ENCODE measurements at places on chromosomes 5 and 9. TPM values are rescaled to one million over a fixed set of nuclear protein-coding genes. Genes with fewer than 3 reads are reported as not detected.
A peak's percentile ranks its signal among the peaks of the same experiment; 100 is the strongest.

RNF145 gene
- total RNA-seq, result 39.2 TPM

DROSHA gene
- 34.4 TPM for total RNA-seq

FOXD1 gene
- total RNA-seq, result 0.05 TPM

- DNase-seq, result no peak
These were observed 98.1 kb upstream of the IFNK start for GRCh38 chr9:27425827-27426510.

GRCh38 chr5:88269222-88269771 is 652 bp upstream of the TMEM161B start:
- no peak for DNase-seq

- no peak for DNase-seq
These were observed 5.9 kb downstream of the RGMB start for GRCh38 chr5:98779264-98779877.

DNA sequence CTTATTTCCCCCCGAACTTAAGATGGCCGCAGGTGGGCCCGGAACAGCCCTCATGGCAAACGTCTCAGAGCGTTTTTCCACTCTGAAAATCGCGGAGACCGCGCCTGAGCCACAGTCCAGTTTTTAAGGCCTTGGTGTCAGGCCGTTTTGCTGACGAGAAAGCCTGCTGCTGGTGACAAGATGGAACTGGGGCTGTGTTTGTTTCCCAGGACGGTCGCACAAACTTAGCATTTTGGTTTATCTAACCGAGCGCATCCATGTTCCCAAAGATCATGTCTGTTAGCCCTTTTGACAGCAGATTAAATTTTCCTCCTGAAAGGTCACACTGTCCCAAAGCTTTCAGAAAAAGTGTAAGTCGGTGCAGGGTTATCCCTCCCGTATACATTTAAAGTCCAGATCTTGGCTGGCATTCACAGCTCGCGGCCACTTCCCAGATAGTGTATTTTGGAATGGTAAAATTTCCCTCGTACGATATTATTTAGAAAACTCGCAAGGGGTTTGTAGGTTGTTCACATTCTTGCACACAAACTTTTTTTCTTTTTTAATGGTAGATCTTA is 812 bp downstream of the SREK1 start:
- peak; percentile 86 for DNase-seq

DNA sequence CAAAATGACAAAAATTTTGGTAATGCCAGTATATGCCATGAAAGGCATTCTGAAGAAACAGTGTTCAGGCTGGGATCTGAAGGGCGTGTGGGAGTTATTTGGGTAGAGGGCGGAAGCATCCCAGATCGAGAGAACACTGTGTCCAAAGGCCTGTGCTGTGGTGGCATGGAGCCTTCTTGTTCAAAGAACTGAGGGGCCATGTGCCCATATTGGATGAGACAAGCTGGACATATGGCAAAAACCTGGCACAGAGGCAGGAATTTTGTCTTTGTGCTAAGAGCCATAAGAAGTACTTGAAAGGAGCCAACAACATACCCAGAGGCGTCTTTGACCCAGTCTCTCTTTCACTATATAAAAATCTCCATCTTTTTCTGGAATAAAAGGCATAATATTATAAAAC is 128.0 kb downstream of the SYK start:
- no peak for DNase-seq

DNA sequence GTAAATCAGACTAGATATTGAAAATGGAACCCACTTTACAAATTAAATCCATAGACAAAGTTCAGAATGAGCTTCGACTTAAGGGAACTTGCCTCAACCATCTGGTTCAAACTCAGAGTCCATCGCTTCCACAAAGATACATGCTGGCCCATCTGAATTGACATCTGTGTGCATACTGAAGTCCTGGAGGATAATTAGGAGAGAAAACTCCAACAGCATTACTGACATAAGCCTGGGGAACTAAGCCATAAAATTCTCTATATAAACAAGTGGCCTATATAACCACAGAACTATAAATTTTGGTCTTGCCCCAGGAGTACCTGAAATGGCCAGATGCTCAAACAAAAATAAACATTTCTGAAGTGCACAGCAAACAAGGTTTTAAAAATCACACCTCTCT is 94.4 kb downstream of the IZUMO3 start:
- DNase-seq, result no peak

GRCh38 chr5:173850659-173851058 is 37.5 kb upstream of the CPEB4 start:
- no peak for DNase-seq

GRCh38 chr9:115106001-115106400 is 12.0 kb downstream of the TNC start:
- DNase-seq, result no peak

All from thymus (tissue), 14 donors.